ENCODE measurements at places on chromosomes 16 and 17.
A peak's percentile ranks its signal among the peaks of the same experiment; 100 is the strongest.

- no peak for DNase-seq
Measured at GRCh38 chr17:15438491-15439105, 28.8 kb downstream of the CDRT4 start.

GRCh38 chr16:72191551-72191950 lies 19.6 kb upstream of the PMFBP1 start:
- no peak for DNase-seq

DNA sequence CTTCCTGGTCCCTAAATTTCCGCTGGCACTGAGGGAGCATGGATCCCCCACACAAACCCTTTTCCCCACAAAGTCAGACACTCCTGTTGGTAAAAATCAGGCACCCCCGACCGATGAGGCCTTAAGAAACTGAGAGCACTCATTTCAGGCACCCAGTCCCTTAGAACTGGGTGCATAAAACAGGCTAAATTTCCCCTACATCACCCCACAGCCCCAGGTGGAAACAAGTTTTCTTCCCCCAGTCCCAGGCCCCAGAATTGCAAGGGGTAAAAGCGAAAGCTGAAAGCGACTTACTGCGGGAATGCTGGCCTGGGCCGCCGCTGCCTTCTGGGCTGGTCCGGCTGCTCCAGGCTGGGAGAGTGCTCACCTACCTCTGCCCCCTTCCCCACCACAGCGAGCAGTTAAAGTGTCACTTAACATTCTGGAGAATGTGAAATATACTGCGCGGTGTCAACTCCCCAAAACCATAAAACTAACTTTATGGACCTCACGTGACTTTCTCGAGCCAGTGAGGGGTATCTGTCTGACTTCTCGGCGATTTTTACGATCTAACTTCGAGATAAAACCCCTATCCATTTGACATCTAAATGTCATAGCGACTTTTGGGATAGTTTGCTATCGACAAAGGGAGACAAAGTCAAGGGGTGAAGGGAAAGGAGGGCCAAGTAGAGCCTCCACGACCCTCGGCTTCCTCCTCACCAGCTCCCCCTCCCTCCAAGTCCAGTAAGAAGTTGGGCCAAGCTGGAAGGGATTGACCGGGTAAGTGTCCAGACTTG lies at the start of gene HOXB3:
Gene HOXB3, minus strand, starts transcription at position 411 of the 776 bp plus-strand sequence. CDS start 37,767 bp downstream, outside the sequence.
- no peak for DNase-seq

DNA sequence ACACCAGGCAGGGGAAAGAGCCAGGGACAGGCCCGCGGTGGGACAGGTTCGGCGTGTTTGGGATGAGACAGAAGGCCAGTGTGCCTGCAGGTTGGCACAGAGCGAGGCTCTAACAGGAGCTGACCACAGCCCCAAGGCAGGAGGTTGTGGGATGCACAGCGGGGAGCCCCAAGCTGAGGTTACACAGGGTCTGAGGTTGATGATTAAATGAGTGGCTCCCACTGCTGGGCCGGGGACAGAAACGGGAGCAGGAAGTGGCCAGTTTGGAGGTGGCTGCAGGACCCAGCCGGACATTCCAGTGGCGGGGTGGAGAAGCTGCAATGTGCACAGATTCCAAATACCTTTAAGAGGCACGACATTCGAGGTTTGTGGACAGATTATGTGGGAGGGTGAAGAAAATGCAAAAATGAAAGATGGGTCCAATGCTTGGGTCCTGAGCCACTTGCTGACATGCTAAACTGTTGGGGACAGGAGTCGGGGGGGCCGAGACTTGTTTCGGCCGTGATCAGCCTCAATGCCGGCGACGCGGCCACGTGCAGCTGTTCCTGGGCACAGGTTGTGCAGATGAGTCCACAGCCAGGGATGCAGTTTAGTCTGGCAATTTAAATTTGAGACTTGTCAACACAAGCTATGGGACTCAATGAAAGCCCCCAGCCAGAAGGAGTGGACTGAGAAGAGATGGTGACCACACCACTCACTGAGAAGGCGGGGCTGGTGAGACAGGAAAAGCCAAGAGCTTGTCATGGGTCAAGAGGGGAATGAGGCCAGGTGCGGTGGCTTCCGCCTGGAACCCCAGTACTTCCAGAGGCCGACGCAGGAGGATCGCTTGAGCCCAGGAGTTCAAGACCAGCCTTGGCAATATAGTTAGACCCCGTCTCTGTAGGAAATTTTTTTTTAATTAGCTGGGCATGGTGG lies 8.7 kb downstream of the ENPP7 start:
- no peak for DNase-seq

- DNase-seq, result no peak
Measured at GRCh38 chr17:42772945-42773289, 332 bp upstream of the VPS25 start.

DNA sequence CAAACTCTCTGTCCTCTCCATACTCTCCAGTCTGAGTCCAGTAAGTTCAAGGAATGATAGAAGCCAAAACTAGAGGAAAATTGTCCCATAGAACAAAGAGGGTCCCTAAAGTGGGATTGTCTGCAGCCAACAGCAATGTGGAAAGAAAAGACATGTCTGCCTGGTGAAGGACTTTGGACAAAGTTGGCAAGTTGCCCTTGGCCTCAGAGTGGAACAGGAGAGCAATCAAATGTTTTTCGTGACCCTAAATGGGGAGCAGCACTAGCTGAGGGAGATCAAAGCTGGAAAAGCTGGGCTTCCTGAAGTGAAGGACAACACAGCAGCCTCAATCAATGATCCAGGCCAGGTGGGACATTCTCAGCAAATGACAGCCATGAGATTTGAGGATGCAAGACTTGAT lies 183.5 kb downstream of the CHD9NB start:
- DNase-seq, result no peak

DNA sequence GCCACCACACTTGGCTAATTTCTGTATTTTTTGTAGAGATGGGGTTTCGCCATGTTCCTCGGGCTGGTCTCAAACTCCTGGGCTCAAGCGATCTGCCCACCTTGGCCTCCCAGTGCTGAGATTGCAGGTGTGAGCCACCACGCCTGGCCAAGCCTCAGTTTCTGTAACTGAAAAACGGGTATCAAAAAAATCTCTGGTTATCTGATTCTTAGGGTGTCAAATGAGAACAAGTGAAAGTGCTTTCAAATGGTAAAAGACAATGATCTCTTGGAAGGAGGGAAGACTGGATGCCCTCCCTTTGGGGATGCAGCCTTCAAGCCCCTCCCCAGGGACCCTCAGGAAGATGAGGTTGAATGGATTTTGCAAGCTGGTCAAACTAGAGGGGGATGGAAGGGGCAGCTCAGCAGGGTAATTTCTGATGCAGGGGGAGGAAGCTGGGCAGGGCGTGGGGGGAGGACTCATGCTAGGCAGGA lies 22.3 kb downstream of the ARHGAP23 start:
- no peak for DNase-seq

- DNase-seq, result no peak
Measured at GRCh38 chr17:50684612-50685333, 22.9 kb downstream of the ANKRD40 start.

- DNase-seq, result peak; percentile 88
Measured at GRCh38 chr17:43846221-43846712, 709 bp upstream of the CD300LG start.

- no peak for DNase-seq
Measured at GRCh38 chr16:30351001-30351441, 4.1 kb downstream of the CD2BP2 start.

- DNase-seq, result no peak
Measured at GRCh38 chr17:3754066-3754457, 30.4 kb downstream of the HASPIN start.

DNA sequence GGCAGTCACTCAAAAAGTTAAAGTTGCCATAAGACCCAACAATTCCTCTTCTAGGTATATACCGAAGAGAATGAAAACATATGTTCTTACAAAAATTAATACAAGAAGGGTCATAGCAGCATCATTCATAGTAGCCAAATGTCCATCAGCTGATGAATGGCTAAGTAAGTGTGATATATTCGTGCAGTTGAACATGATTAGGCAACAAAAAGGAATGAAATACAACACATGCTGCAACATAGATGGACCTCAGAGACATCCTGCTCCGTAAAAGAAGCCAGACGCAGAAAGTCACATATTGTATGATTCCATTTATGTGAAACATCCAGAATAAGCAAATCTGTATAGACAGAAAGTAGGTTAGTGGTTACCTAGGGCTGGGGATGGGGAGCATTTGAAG lies 229.4 kb upstream of the CACNG5 start:
- no peak for DNase-seq

DNA sequence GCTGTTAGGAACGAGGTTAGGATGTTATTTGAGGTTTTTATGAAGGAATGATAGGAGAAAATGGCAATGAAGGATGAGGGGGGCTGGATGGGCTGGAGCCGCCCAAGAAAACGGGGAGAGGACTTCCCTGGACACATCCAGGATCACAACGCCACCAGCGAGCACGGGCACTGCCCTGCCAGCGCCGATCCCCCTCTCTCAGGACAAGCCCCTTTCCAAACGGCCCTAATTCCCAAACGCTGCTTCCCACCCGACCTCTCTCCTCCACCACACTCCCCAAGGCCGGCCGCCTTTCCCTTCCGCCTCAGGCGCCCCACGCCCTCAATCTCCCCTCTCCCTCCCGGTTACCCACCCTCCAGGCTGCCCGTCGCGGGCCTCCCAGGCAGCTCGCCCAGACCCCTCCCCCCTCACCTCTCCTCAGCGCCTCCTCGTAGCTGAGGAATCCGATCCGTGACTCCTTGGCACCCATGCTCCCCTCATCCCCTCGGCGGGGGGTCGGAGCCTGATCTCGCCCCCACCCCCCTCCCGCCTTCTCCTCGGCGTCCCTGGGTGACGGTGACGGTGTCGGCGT lies 377 bp downstream of the USP32 start:
- no peak for DNase-seq

GRCh38 chr17:33137426-33137825 lies 145.8 kb downstream of the SPACA3 start:
- DNase-seq, result no peak

DNA sequence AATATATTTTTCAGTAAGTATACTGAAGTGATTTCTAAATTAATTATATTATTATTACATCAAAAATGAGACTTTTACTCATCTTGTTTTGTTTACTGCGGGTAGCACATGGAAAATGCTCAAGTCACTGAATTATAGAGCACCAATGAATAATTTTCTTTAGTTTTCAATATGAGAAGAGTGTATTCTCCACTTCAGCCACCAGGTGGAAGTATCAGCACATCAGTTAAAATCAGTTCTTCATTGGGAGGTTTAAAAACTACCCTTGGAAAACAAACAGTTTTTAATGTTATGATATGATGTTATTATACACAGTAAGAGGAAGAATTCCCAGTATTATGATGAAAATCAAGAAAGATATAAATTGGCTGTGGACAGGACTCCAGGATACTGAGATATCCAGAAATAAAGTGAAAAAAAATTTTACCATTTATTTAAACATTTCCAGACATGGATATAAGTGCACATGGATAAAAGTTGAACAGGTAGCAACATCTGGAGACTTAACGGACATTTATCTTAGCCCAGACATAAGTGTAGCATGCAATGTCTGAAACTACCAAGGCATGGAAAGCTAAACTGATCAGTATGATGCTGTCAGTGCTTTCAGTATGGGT lies 467.3 kb downstream of the KCNJ2 start:
- no peak for DNase-seq

GRCh38 chr16:57999971-58000705 lies at the start of gene ZNF319:
Gene ZNF319, minus strand, starts transcription at chr16:58000672. Its CDS starts 2,407 bp downstream, at chr16:57998265.
- DNase-seq, result no peak

- DNase-seq, result peak; percentile 60
Measured at GRCh38 chr17:27544350-27545131, 86.4 kb upstream of the LGALS9 start.

DNA sequence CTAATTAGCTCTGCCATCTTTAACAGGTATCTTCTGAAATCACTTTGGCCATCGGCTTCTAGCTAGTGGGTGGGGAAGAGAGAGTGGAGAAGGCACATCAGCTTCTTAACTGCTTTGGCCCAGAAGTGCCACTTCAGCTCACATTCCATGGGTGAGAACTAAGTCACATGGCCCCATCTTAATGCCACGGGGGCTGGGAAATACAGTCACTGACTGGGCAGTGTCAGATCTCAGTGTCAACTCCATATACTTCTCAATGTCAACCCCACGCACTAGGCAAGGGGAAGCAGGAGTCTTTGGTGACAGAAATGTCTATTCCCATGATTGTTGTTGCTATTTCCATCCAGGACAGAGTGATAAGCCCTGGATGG lies 29.4 kb downstream of the CCR7 start:
- no peak for DNase-seq

- no peak for DNase-seq
Measured at GRCh38 chr16:68290450-68290849, 20.3 kb downstream of the SLC7A6OS start.

- no peak for DNase-seq
Measured at GRCh38 chr17:79808763-79809529, 12.1 kb upstream of the CBX8 start.

DNA sequence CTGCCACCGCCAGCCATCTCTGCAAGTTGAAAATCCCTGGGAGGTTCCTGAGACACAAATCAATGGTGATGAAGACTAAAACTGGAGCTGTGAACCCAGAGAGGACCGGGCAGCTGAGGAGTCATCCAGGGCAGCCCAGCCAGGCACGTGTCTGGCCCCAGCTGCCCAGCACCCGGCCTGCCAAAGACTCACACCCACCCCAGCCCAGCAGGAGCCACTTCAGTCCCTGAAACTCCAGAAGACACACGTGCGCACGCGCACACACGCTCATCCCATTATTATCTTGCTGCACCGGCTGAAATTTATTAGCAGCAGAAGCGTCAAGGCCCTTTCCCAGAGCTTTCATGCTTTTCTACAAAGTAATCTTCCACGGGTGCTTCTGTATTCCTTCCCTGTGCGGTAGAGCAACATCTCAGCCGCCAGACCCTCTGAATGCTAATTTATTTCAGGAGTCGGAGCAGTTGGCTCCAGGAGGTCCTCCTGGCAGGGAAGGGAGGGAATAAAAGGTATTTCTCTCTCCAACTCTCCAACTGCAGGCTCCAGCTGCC lies 59.8 kb upstream of the RBFOX3 start:
- DNase-seq, result no peak

DNA sequence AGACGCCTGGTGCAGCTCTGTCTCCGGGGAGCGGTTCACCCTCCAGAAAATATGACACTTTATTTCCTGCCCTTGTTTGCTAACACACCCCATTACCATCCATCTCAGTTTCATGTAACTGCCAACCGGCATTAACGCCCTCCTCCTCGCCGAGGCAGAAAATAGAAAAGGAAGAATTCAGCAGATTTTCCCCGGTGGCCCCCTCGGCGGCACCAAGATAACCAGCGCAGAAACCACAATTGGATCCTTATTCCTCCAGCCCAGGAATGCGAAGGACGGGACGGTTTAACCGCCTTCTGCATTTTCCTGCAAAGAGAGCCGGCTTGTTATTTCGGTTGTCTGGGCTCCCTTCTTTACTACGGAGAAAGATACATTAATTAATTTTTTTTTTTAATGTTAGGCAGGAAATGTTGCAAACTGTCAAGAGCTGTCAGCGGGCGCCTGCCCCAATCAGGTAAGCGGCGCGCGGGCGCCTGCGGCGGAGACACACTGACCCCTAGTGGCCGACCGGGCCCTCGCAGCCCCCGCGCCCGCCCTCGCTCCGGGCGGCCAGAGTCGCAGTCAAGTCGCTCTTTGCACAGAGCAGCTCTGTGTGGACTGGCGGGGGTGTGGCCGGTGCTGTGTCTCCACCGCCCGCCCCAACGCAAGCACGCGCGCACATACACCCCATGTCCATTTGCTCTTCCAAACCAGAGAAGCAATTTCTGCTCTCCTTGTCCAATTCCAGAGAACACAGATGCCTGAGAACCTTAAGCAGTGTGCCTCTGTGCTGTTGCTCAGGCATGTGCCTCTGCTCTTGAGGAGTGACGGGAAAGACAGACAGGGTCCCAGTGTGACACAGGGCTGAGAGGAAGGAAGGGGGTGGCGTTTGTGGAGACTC lies 53.6 kb downstream of the C17orf67 start:
- peak; percentile 80 for DNase-seq

- peak; percentile 64 for DNase-seq
Measured at GRCh38 chr17:78484271-78485246, 92.6 kb downstream of the DNAH17 start.

Measured in stimulated activated CD4-positive, alpha-beta T cell treated with anti-CD3 and anti-CD28 coated beads, Interleukin-4, amount 100 ng/mL, for 48 hours (primary cell).